NCI-H2029 (cell line): ENCODE measurements at places on chromosomes 2 and 18.

GRCh38 chr2:226687641-226688253 is 111.9 kb downstream of the IRS1 start:
- peak; percentile 52 for DNase-seq

- DNase-seq: peak; percentile 9
Observed at GRCh38 chr2:238970553-238971081, 122.7 kb downstream of the TWIST2 start.

DNA sequence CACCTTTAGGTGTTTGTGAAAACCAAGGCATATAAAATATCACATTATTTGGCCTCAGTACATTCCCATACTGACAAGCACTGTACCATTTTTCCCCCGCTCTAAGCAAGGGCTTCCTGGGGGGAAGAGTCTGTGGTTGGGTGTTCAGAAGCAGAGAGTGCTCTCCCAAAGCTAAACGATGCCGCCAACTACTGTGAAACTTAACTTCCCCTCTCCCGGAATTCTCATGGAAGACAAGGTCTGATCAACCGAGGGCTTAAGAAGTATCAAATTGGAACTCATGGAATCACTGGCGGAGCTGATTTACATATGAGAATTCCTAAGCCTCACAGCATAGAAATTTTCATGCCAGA is 433 bp upstream of the MFF start:
- no peak for DNase-seq

GRCh38 chr2:29917781-29918180 is 3.6 kb downstream of the ALK start:
- DNase-seq: no peak

DNA sequence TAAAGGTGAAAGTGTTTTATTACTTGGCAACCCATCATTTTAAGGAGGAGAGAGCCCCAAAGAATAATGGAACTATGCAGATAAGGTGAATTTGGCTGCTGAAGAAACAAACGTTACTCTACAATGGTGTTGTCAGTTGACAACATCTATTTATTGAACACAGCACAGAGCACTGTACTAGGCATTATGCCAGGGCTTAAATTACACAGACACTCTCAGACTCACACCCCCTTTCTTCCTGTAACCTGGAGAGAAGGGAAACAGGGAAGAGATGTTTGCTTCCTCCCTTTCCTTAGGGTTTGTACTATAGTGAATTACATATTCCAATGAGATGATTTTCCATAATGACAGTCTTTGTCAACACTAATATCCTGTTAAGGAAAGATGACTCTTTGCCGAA is 94.0 kb upstream of the ATP5MC3 start:
- peak; percentile 67 for DNase-seq

DNA sequence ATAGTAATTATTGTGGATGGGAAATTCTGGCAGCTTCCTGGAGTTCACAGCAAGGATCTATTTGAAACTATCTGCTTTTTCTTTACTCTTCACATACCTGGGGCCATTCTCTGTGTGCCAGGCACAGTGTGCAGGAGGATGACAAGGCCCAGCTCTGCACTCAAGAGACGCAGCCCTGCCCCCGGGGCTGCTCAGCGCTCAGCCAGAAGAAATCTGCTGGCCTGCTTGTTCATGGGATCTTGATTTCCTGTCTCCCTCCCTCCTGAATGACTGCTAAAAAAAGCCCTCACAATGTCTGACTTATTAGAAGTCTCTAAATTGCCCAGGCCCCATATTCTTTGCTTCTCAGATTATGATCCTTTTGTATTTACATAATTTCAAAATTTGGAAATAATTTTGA is 210.9 kb downstream of the DCDC2C start:
- DNase-seq: no peak

- no peak for DNase-seq
Observed at GRCh38 chr2:86598966-86599365, 24.7 kb downstream of the RNF103 start.

GRCh38 chr2:218322768-218323525 is 30.6 kb upstream of the TMBIM1 start:
- DNase-seq: peak; percentile 61

DNA sequence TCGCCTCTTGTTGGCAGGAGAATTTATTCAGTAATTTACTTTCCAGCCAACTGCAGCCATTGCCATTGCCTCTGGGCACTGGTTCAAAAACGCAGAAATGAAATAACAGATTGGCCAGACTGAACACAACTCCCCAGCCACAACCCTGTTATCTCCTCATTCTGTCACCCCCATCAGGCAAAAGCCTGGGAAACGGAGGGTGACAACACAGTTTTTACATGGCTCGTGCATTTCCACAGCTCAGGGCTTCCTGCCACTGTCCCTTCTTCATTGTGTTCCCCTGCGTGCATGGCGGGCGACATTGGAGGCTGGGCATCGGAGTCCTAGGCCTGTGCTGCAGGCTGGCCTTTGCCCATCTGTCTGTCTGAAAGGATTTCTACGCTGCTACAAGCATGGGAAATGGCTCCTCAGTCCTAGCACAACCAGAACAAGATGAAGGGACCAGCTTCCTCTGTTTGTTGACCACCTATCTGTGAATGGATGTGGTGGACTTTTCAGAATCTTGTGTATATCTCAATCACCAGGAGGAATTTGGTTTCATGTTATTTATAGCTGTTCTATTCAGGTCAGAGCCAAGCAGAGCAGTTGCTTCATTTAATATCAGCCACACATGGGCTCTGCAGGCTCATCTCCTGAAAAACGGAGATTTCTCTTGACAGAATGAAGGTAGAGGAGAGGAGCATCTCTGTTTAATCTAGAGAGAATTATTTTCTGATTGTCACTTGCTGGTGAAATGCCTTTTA is 107.0 kb downstream of the MGAT5 start:
- DNase-seq: no peak

GRCh38 chr2:110941226-110941625 is 179.5 kb upstream of the BCL2L11 start:
- no peak for DNase-seq

DNA sequence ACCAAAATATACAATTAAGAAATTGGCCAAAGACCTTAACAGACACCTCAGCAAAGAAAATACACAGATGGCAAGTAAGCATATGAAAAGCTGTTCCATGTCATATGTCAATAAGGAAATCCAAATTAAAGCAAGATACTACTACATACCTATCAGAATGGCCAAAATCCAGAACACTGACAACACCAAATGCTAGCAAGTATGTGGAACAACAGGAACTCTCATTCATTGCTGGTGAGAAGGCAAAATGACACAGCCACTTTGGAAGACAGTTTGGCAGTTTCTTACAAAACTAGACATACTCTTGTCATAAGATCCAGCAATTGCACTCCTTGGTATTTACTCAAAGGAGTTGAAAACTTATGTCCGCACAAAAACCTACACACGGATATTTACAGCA is 20.3 kb upstream of the DNAJC10 start:
- no peak for DNase-seq

- DNase-seq: no peak
Observed at GRCh38 chr2:141791521-141791920, 339.3 kb downstream of the LRP1B start.

- no peak for DNase-seq
Observed at GRCh38 chr2:137944714-137945113, 19.6 kb upstream of the HNMT start.

DNA sequence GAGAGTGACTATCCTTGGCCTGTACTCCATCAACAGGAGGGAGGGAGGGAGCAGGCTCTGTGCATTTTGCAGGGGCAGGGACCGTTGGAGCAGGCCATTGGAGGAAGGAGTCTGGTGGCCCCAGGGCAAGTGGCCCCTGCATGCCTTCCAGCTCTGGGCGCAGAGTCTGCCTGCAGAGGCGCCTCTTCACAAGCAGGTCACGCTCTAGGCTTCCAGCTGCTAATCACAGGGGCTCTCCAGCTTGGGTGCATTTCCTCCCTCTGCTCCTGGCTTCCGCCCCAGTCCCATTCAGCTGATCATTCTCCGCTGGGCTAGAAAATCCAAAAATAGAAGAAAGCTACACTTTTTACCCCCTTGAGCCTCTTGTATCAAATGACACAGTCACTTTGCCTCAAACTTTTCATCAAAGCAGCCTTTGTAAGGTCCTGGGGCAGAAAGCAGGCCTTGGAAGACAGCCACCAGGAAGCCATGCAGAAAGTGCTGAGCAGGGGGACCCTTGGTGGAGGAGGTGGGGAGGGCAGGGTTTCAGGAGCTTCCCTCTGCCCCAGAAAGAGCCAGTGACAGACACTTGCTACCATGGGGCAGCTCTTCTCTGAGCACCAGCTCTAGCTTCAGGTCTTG is 11.3 kb downstream of the TMEM247 start:
- no peak for DNase-seq

DNA sequence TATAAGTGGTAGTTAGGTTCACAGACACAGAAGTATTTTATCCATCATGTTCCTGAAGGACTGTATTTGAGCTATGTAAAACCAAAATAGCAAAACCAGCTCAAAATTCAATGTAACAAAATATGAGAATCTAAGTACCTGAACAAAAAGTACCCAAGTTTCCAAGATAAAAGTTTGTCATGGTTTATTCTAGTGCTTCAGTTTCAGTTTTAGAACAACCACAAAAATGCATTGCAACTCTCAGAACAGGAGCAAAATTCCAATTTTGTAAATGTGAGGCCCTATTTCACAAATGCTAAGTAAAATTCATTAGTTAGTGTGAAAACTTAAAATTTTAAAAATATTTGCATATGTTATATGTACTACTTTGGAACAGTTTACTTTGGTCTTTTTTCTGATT is 5.0 kb upstream of the ALPK2 start:
- no peak for DNase-seq

DNA sequence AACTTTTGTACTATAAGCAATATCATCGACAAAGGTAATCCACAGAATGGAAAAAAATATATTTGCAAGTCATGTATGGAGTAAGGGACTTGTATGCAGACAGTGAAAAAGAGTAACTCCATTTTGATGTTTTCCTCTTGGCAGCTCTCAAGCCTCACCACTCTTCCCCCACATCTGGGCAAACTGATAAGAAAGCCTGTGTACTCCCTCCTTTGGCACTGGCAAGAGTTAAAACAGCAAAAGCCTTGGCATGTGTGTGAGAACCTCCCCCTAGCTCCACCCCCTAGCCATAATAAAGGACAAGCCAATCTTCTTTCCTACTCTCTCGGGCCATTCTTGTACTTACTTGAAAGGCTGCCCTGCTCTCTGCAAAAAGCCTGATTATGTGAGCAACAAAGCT is 335.2 kb downstream of the LRATD1 start:
- no peak for DNase-seq

- no peak for DNase-seq
Observed at GRCh38 chr2:75356865-75357264, 157.5 kb upstream of the TACR1 start.

DNA sequence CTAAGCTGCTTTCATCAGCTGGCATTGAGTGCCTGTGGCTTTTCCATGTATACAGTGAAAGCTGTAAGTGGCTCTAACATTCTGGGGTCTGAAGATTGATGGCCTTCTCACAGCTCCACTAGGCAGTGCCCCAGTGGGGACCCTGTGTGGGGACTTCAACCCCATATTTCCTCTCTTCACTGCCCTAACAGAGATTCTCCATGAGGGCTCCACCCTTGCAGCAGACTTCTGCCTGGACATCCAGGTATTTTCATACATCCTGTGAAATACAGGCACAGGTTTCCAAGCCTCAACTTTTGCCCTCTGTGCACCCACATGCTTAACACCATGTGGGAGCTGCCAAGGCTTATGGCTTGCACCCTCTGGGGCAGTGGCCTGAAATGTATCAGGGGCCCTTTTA is 188.2 kb upstream of the SYT4 start:
- no peak for DNase-seq

GRCh38 chr2:153546358-153546757 is 67.8 kb upstream of the RPRM start:
- DNase-seq: no peak

DNA sequence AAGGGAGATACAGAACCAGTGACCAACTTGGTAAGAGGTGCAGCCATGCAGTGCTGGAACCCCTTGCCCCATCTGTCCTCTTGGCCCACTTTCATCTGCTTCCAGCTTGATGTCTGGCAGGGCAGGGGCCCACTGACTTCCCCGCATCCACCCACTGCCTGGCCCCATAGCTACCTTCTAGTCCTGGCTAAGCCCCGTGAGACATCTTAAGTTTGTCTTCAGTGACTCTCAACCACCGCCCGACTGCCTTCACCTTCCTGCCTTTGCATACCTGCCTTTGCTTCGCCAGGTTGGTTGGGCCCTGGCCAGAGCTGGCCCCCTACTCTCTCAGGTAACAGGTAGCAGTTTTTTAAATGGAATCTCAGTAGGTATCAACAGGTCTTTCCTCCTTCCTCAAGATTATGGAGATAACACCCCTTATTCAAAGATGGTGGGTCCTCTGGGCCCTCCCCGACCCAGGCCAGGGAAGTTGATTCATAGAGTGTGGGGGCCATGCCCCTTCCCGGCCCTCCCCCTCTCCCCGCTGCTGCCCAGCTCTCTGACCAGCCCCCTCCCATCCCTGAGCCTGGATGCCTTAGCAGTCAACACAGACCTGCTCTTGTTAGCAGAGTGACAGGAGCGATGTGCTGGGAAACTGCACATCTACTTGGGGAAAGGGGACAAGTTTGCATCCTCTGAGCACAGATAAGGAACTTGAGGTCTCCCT is 2.8 kb downstream of the ARID5A start:
- DNase-seq: no peak

GRCh38 chr2:9288233-9288632 is 81.6 kb downstream of the ASAP2 start:
- no peak for DNase-seq

DNA sequence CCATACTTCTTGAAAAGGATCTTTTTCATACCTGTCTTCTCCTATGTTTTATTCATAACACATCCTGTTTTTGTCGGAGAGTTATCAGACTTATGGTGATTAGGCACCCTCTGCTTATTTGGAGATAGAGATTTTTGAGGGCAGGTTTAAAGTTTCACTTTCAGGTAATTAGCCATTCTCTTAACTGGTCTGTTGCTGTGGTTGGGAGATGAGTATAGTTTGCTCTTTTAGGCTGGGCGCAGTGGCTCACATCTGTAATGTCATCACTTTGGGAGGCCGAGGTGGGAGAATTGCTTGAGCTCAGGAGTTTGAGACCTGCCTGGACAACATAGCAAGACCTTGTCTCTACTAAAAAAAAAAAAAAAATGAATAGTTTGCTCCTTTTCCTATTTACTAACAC is 25.3 kb downstream of the SFTPB start:
- DNase-seq: no peak

DNA sequence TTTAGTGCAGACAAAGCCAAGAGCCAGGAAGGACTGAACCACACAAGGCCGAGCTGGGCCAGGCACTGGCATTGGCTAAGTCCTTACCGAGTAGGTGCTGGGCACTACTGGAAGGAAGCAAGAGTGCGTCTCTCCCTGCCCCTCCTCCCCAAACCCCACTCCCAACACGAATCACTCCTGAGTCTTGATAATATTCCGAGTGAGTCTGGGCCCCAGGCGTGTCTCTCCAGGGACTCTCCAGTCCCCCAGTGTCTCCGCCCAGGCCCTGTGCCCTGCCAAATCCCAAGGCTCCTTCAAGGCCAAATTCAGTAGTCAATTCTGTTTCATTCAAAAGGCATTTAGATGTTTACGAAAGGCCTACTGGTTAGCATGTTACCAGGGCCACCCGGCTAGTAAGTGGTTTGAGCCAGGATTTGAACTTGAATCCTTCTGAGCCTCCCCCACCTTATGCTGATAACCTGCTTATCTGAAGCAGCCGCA is 82.8 kb downstream of the GLI2 start:
- DNase-seq: no peak

- DNase-seq: no peak
Observed at GRCh38 chr2:3432693-3433338, 53.3 kb downstream of the TRAPPC12 start.

- DNase-seq: no peak
Observed at GRCh38 chr2:85323351-85323987, 4.3 kb downstream of the TGOLN2 start.
